T-helper 2 cell treated with Interferon-gamma antibody and Interleukin-4, amounts not matched to agents 100 ng/mL and 5 ng/mL, for 36 hours (primary cell): ENCODE measurements at places on chromosomes 11 and 22. TPM values are rescaled to one million over a fixed set of nuclear protein-coding genes. Genes with fewer than 3 reads are reported as not detected.

The TLCD5 gene
- total RNA-seq = 0.27 and 0.50 TPM in 2 replicates

The PHLDA2 gene
- total RNA-seq = 4.1 and 6.3 TPM in 2 replicates

The YIF1A gene
- 45.4 and 53.0 TPM in 2 replicates for total RNA-seq

The PANX3 gene
- not detected in 2 replicates for total RNA-seq
